H1 (cell line): ENCODE measurements at places on chromosomes 2 and 18. TPM values are rescaled to one million over a fixed set of nuclear protein-coding genes. Genes with fewer than 3 reads are reported as not detected.

Gene ANKRD62
- not detected in 2 replicates for total RNA-seq

GRCh38 chr2:155997538-155997937, 335.0 kb downstream of the NR4A2 start:
- H3K36me3 ChIP-seq, result no peaks in the 10 kb centered on the region
- H3K27ac ChIP-seq, result no peak overlapping the region
- DNase-seq, result no peak
- H3K4me3 ChIP-seq, result no peak overlapping the region

Gene MAP3K19
- not detected in 2 replicates for total RNA-seq

DNA sequence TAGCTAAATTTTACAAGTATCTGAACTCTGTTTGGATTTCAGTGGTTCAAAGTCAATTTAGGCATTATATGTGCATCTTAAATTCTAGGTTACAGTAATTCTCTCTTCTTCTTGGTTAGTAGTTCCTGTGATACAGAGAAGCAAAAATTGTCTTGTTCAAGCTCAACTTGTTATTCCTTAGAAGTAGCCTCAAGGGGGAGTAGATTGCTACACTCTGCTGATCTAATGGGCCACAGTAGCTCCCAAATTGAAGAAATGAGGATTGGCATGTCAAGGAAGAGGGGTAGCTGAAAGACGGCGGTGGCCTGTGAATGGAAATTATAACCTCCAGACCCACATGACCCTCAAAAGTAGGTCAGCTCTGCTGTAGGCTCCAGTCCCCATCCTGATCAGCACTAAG, 334.7 kb downstream of the HRH4 start:
- no peaks in the 10 kb centered on the region for H3K36me3 ChIP-seq
- no peak for DNase-seq
- H3K27me3 ChIP-seq, result no peaks in the 10 kb centered on the region
- no peak overlapping the region for H3K4me3 ChIP-seq

GRCh38 chr2:96409081-96409819, 73.7 kb downstream of the NCAPH start:
- no peak overlapping the region for H3K27ac ChIP-seq
- H3K27me3 ChIP-seq, result no peaks in the 10 kb centered on the region
- no peak for DNase-seq

Gene ANKRD29
- total RNA-seq, result 6.3 and 7.3 TPM in 2 replicates

DNA sequence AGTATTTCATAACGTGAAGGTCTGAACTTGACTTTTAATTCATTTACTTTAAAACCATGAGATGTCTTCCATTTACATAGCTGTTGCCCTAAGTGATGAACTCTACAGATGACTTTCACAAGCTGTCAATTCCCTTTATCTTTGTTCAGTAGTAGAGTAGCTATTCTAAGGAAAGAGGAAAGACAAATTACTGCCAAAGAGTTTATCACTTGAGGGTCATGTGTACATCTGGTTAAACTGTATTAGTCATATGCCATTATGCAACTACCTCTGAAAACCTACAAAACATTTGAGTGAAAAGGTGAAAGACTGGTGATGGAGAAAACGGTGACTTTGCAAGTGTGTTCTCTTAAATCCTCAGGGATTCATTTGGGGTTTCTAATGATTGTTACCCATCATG, 763.9 kb downstream of the TMEM182 start:
- no peaks in the 10 kb centered on the region for H3K36me3 ChIP-seq
- no peaks in the 10 kb centered on the region for H3K27me3 ChIP-seq
- no peak for DNase-seq
- no peaks in the 10 kb centered on the region for H3K4me1 ChIP-seq
